Smooth muscle cell of the pulmonary artery (primary cell): ENCODE measurements at places on chromosomes 13 and 19. TPM values are rescaled to one million over a fixed set of nuclear protein-coding genes. Genes with fewer than 3 reads are reported as not detected.

Gene SOX1
- not detected in 2 replicates for total RNA-seq

Gene ZNF221
- total RNA-seq, result 10.0 and 13.0 TPM in 2 replicates

Gene MAST1
- 0.07 and 0.36 TPM in 2 replicates for total RNA-seq

Gene PSG6
- not detected in 2 replicates for total RNA-seq

Gene LCP1
- total RNA-seq, result 0.20 TPM in 1 of 2 replicates, not detected in the other

Gene RNF225
- total RNA-seq, result 0.13 TPM in 1 of 2 replicates, not detected in the other

Gene CYSLTR2
- 0.17 and 1.5 TPM in 2 replicates for total RNA-seq

Gene PSG1
- 1.7 TPM in 1 of 2 replicates, not detected in the other for total RNA-seq

Gene SPC24
- total RNA-seq, result 9.3 and 16.2 TPM in 2 replicates

Gene TMEM161A
- 30.9 and 38.5 TPM in 2 replicates for total RNA-seq

Gene PCSK4
- 0.92 and 1.4 TPM in 2 replicates for total RNA-seq

Gene UPF3A
- 14.6 and 20.0 TPM in 2 replicates for total RNA-seq

Gene STX10
- 35.2 and 42.2 TPM in 2 replicates for total RNA-seq

Gene SHISA2
- 0.07 TPM in 1 of 2 replicates, not detected in the other for total RNA-seq

Gene GJB2
- total RNA-seq, result 0.07 TPM in 2 replicates

Gene CGB2
- not detected in 2 replicates for total RNA-seq

Gene ZNF285
- 3.8 and 4.8 TPM in 2 replicates for total RNA-seq

Gene CGB1
- not detected in 2 replicates for total RNA-seq

Gene MPHOSPH8
- total RNA-seq, result 19.6 and 23.2 TPM in 2 replicates

Gene LHB
- total RNA-seq, result not detected in 2 replicates

Gene SLC1A6
- not detected in 2 replicates for total RNA-seq

Gene PSG7
- 0.30 TPM in 1 of 2 replicates, not detected in the other for total RNA-seq

Gene CPAMD8
- total RNA-seq, result 0.20 and 1.6 TPM in 2 replicates

Gene TRAPPC6A
- total RNA-seq, result 4.7 and 5.6 TPM in 2 replicates

Gene PBX4
- total RNA-seq, result 0.10 and 0.26 TPM in 2 replicates

Gene ELAVL1
- total RNA-seq, result 59.9 and 67.5 TPM in 2 replicates

Gene NTN5
- total RNA-seq, result 0.43 and 0.46 TPM in 2 replicates

Gene WDR62
- total RNA-seq, result 1.7 and 2.3 TPM in 2 replicates

Gene CCL25
- total RNA-seq, result not detected in 2 replicates

Gene ELAVL3
- total RNA-seq, result not detected in 2 replicates

Gene CYP4F22
- not detected in 2 replicates for total RNA-seq

Gene TEX101
- not detected in 2 replicates for total RNA-seq

Gene DPF1
- total RNA-seq, result 1.0 and 1.6 TPM in 2 replicates

Gene PROZ
- not detected in 2 replicates for total RNA-seq

Gene IZUMO4
- total RNA-seq, result 0.72 and 1.1 TPM in 2 replicates

Gene NKG7
- total RNA-seq, result not detected in 2 replicates

Gene SELENOV
- total RNA-seq, result not detected in 2 replicates

Gene APOE
- total RNA-seq, result 2.0 and 165 TPM in 2 replicates

Gene BCAM
- total RNA-seq, result 25.3 and 34.6 TPM in 2 replicates

Gene RUBCNL
- 0.13 and 2.7 TPM in 2 replicates for total RNA-seq

Gene SIGLEC10
- total RNA-seq, result not detected in 2 replicates

Gene CEACAM7
- not detected in 2 replicates for total RNA-seq

Gene SSC5D
- 39.3 and 40.5 TPM in 2 replicates for total RNA-seq

Gene MADCAM1
- total RNA-seq, result 0.13 and 0.20 TPM in 2 replicates

Gene ZNF567
- 3.6 and 4.4 TPM in 2 replicates for total RNA-seq

Gene MISP
- total RNA-seq, result 0.10 and 0.13 TPM in 2 replicates

Gene LRRC63
- 0.20 TPM in 1 of 2 replicates, not detected in the other for total RNA-seq

Gene ZNF547
- 3.7 and 3.8 TPM in 2 replicates for total RNA-seq

Gene GPC5
- total RNA-seq, result 0.07 and 0.13 TPM in 2 replicates
